ENCODE measurements at places on chromosomes 12 and 14.

GRCh38 chr12:45315462-45315861 is 99.6 kb downstream of the ANO6 start:
- no peak for DNase-seq

- no peak for DNase-seq
Measured at GRCh38 chr12:110330544-110330943, 49.5 kb downstream of the ATP2A2 start.

DNA sequence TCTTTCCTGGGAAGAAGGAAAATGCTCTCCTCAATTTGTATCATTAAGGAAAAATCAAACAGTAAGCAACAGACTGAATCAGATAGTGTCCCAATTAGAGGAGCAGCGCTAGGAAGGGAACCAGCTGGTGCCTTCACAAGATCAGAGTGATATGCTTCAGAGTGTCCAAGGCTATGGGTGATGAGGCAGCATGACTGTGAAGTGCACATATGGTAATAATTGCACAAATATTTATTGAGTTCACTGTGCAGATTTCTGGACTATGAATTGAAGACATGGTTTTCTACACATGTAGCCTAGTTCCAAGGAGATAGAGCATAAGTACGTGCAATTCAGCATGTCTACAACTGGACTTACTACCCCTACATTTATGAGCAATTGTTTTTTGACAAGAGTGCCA is 78.8 kb upstream of the EVL start:
- DNase-seq: no peak

DNA sequence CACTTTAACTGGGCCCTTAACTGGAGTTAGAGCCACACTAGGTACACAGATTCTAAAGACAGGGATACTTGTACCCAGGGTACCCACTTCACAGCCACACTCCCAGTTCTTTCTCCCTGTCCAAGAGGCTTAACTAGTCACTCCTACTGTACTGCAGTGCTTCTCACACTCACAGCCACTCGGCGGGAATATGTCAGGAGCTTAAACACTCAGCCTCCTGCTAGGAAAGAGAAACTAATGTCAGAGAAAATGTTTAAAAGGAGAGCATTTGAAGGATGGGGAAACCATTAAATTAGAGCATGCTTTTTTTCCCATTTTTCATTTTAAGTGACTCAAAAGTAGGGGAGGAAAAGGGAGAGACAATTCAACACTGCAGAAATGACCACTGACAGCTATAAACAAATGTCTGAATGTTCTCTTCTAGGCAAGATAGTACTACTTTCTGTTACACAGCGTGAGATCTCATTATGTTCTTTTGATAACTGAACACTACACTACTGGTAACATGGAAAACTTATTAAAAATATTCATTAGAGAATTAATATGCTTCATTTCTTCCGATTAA is 22.9 kb upstream of the MDM1 start:
- no peak for DNase-seq

GRCh38 chr14:61409782-61410181 is 88.4 kb downstream of the PRKCH start:
- no peak for DNase-seq

GRCh38 chr12:32419520-32419960 is 20.2 kb downstream of the FGD4 start:
- DNase-seq: no peak

DNA sequence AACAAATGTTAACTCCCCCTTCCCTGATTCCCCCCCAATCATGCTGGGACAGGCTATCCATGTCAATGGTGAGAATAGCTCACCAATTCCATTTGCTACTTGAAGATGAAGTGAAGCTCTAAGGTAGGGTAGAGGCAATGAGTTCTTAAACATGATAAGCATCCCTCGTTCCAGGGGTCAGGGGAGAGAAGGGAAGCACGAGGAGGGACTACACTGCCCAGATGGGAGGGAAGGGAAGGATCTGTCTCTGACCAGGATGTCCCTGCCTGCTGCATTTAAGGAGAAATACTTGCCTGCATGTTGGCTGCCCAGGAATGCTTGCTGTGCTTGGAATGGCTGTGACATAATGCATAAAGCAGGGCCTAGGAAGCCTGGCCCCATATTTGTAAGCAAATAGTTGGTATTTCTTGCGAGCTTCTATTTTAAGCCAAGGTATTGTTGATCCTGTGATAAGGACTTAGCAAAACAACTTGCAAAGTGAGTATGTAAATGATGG is 155.1 kb downstream of the CEP83 start:
- DNase-seq: peak; percentile 20

GRCh38 chr14:88063811-88064210 is 58.9 kb downstream of the GPR65 start:
- no peak for DNase-seq

GRCh38 chr12:66119870-66120241 is 10.7 kb downstream of the LLPH start:
- DNase-seq: no peak

DNA sequence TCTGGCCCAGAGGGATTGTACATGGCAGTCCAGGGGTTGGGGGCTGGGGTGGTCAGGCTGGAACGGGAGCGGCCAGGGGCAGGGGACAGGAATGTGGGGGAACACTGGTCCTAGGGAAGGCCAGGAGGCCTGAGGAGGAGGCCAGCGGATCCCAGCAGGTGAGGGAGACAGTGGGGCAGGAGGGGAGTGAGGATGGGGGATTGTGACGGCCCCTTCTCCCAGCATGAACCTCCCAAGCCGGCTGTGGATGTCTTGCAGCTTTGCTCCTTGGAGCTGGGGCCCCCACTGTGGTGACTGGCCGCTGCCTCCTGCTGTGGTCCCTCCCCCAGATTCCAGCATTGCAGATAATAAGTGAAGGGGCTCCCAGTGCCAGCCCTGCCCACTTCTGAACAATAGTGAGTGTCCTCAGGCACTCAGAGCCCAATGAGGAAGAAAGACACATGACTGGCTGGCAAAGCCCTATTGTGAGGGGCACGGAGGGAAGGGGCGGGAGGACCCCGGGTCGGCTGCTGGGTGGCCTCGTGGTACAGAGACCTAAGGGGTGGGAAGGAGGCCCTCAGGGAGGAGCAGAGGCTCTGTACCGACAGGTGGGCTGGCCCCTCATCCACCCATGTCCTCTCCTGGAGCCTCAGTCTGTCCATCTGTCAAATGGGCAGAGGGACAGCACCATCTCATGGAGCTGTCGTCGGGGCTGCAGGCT is 215.0 kb downstream of the KIF26A start:
- DNase-seq: no peak

GRCh38 chr12:21941506-21942376 is 515 bp upstream of the ABCC9 start:
- DNase-seq: no peak

DNA sequence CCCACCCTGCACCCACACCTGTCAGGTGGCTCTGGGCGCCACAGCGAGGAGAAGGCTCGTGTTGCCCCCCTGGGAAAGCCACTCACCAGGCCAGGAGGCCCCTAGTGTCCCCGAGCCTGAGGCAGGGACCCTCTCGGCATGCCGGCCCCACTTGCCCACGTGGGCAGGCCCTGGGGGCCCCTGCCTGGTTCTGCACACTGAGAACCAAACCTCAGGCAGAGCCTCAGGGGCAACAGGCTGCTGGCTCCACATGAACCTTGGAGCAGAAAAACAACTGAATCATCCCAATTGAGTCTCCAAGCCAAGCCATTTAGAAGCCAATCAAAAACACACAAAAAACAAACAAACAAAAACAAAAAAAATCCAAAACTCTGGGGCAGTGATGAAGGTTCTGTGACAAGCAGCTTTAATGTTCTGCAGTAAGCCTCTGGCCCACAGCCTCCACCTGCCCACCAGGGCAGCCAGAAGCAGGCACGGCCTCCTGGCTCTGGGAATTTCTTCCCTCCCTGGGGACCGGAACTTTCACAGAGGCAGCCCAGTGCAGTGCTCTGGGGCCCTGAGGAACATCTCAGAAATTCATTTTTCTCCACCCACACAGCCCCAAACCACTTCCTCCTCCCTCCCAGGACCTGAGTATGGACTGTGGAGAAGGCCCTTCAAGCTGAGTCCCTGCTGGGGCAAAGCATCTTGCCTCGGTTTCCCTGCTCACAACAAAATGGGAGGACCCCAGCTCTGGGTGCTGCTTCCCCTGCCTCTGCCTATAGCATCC is 90.2 kb downstream of the CHGA start:
- no peak for DNase-seq
